D721Med (cell line): ENCODE measurements at places on chromosomes 1 and 21.

GRCh38 chr1:1120096-1120495, 4.2 kb upstream of the C1orf159 start:
- DNase-seq = no peak

- DNase-seq = no peak
Observed at GRCh38 chr1:217770918-217771317, 139.8 kb downstream of the SPATA17 start.

DNA sequence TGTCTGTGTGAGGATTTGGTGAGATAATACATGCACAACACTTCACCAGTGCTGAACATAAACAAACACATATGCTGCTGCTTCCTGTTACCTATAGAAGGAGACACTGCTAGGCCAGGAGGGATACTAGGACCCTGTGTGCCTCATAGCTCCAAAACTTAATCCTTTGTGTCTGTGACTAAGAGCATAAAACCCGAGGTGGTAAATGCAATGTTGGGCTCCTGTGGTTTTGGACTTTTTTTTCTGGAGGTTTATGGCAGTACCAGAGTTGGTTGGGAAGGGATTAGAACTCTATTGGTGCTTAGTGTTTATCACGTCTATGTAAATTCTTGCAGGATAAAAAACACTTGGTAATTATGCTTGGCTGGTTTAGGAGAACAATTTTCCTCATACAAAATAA, 122.9 kb downstream of the NUF2 start:
- no peak for DNase-seq

GRCh38 chr1:45258059-45258650, 51.8 kb upstream of the ZSWIM5 start:
- no peak for DNase-seq

GRCh38 chr1:56433056-56433577, 146.2 kb downstream of the PLPP3 start:
- DNase-seq = no peak

GRCh38 chr1:90513956-90514355, 203.1 kb downstream of the BARHL2 start:
- no peak for DNase-seq

- DNase-seq = no peak
Observed at GRCh38 chr21:28883931-28884330, 108.7 kb downstream of the LTN1 start.

DNA sequence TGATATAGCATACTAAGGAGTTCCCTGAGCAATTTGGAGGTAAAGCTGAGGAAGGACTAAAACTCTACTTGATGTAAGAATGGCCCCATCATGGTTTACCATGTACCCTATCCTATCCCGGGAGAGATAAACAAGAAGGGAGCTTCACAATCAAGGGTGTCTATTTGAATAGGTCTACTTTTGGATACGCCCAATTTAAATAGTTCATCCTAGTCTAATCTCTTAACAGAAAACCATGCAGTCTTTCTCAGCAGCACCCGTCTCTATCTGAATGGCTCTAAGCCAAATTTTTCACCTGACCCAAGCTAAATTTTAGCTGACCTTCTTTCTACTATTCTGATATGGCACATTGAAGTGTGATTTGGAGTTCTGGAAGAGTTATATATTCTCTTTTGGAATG, 122.0 kb downstream of the TNNI3K start:
- no peak for DNase-seq

DNA sequence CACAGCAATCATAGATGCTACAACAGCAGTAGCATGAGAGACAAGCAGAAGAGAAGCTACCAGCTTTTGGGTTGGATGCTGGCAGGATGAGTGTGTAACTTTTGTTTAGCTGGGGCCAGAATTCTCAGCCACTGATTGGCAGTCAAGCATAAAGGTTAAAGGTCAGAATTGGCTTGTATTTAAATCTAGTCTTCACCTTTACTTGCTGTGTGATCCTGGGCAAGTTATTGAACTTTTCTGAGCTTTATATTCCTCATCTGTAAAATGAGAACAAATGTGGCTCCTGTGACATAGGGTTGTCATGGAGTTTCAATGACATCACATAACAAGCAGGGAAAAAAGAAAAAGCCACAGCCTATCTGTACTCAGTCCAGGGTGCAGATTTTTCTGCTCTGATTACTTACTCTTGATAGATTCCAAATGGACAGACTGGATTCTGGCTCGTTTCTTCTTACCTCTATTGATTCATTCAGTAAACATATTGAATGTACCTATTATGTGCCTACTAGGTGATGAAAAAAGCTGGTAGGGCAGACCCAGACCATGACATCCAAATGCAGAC, 2.8 kb upstream of the AZIN2 start:
- no peak for DNase-seq

GRCh38 chr1:209862391-209863356, 34.9 kb downstream of the UTP25 start:
- no peak for DNase-seq

GRCh38 chr1:5992814-5993555, 760 bp upstream of the NPHP4 start:
- DNase-seq = no peak

DNA sequence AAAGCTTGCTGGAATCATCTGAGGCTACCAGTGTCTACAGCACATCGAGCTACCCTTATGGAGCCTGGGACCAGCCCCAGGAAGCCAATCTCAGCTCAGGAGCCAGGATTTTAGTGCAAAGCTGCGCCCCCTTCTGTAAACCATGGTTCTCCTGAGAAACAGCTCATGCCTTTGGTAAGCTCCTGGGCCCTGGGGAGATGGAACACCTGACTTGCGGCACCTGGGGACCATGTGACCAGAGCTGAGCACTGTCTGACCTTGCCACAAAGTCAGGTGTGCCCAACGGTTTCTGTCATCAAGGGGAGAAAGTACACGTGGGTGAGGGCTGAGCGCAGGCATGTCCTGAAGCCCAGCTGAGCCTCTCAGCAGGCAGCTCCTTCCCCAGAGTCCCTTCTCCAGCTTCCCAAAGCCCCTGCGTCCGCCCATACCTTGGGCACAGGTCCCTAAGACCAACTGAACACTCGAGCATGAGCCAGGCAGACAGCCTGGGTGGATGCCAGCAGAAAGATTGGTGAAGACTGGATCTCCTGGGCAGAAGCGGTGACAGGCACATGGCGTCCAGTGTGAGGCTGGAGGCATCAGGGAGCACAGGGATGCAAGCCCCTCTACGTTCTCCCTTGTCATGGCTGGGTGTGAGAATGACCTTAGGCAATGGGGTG, 57.9 kb upstream of the TENT5B start:
- DNase-seq = no peak

DNA sequence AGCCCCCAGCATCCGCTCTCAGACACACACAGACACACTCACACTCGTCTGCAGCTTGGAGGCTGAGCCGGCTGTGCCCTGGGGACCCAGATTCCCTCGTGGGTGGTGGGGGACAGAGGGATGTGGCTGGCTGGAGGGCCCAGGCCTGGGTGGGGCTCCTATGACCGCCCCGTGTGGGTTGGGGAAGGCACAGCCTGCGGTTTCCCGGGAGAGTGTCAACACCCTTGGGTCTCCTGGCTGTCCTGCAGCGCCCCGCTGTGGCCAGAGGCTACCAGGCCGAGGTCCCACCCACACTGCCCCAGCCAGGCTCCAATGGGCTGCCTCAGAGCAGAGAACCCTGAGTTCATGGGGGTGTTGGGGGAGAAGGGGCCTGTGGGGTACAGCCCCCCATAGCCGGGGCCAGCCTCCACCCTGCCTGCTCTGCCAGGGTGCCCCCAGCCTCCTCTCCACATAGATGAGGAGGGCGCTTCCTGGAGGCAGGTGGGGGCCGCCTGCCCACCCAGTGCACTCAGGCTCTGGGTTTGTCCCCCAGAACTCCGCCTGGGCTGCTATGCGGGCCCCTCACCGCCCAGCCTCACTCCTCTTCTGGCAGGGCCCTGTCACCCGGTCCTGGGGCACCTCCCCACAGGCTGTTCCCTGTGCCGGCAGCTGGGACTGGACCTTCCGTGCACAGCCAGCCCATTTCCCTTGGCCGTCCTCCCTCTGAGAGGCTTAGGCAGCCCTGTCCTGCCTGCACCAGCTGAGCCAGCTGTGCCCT, at the start of gene TTC34:
TTC34 (minus strand) TSS at position 159 of the 757 bp plus-strand sequence. CDS start 866 bp downstream, outside the sequence.
- no peak for DNase-seq

GRCh38 chr1:3020263-3020909, 881 bp upstream of the ACTRT2 start:
- DNase-seq = no peak

DNA sequence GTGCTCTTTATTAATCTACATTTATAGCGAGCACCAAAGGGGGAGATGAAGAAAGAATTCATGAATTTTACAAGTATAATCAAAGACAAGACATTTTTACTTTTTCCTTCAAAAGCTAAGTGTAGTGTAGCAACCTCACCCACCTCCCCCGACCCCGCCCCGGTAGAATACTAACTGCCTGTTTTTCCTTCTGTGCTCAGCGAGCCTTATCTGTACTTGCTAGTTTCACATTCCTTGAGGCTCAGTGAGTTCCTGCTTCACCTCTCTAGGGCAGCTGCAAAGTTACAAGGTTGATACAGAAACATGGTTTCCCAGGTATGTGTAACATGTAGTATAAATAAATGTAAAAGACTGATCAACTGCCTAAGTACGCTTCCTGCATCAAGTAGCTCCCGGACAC, 86.5 kb downstream of the LIPI start:
- no peak for DNase-seq

DNA sequence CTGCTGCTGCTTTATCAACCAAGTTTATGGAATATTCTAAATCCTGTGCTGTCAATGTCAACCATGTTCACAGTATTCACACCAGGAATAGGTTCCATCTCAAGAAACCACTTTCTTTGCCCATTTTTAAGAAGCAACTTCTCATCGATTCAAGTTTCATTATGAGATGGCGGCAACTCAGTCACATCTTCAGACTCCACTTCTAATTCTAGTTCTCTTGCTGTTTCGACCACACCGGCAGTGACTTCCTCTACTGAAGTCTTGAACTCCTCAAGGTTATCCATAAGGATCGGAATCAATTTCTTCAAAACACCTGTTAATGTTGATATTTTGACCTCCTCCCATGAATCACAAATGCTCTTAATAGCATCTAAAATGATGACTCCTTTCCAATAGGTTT, 39.7 kb upstream of the IFNLR1 start:
- DNase-seq = no peak

DNA sequence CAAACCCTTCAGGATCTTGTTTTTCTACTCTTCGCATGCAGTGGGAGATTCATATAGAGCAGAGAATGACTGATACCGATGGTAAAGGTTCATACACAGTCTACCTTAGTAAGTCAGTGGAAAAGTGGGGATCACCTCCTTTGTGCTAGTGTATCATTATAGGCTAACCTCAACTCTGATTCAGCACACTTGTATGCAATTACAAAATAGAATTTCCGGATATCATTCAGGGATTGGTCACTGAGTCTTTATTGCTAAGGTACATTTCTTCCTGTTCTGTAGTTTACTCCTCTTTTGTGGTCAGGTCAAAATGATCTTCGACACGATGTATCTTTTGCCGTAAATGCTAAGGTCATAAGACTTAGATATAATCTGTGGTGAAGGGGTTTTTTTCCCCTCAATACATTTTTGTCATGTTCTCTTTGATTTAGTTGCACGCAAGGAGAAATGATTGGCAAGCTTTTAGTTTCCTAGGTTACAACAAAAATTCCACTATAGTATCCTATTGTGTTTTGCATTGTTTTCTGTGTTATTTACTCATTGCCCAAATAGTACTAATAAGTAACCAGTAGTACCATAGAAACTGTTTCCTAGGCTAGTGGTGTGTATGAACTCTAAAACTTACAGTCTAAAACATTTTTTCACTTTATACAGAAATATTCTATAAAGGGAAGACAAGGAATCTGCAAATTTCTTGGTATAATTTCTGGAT, 35.7 kb upstream of the PLA2G4A start:
- DNase-seq = no peak

DNA sequence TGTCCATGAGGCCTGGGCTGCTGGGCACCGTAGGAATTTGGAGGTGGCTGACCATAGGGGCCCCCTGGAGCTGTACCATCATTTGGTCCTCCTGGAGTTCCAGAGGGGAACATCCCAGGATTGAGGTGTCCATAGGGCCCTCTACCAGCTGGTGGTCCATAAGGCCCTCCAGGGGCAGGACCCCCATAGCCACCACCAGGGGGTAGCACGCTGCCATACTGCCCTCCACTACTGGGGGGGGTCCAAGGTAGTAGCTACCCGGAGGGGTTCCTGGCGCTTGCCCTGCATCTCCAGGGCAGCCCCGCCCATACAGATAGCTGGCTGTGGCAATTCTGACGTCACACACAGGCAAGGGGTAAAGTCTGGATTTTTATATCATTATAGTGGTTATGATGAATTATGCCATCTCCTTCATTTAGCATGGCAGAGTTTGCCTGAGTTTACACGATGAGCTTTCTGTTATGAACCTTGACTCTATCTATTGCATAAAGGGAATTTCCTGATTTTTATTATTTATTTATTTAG, 13.2 kb downstream of the MDM4 start:
- no peak for DNase-seq

GRCh38 chr1:217919683-217920388, 288.7 kb downstream of the SPATA17 start:
- no peak for DNase-seq

GRCh38 chr1:191675856-191676783, 482.1 kb upstream of the RGS18 start:
- no peak for DNase-seq

GRCh38 chr1:93880731-93881130, 1.7 kb upstream of the DNTTIP2 start:
- DNase-seq = no peak

GRCh38 chr1:55584526-55585401, 369.6 kb upstream of the USP24 start:
- no peak for DNase-seq

DNA sequence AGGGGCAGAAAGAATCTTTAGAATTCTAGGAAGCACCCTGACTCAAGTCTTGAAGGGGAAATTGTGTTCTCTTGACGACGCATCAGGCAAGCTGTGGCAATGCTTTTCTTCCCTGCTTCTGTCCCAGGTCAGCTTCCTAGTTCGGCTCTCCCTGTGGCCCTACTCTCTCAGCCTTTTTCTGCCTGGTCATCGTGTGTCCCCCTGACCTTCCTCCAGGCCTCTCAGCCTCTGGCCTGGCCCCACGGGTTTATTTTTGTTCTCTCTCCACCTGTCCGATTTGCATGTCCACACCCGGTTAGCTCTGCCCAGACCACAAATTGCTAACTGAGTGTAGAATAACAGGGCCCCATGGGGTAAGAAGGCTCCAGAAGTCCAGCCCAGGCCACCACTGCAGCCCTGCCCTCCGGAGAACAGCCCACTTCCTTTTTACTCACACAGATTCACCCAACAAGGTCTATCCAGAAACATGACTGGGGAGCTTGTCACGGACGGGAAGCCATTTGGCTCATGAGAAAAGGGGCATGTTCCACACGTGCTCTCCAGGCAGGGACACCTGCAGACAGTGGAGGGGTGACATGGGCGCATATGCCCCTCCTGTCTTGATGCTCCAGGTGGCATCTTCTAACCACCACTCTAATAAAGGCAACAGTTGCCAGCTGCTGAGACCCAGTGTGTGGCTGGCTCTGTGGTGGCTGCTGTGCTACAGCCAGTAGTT, 9.8 kb downstream of the KCNN3 start:
- no peak for DNase-seq

GRCh38 chr1:201128476-201128875, 1.5 kb upstream of the ASCL5 start:
- no peak for DNase-seq
